ENCODE measurements at places on chromosomes 4 and X. TPM values are rescaled to one million over a fixed set of nuclear protein-coding genes. Genes with fewer than 3 reads are reported as not detected.

DNA sequence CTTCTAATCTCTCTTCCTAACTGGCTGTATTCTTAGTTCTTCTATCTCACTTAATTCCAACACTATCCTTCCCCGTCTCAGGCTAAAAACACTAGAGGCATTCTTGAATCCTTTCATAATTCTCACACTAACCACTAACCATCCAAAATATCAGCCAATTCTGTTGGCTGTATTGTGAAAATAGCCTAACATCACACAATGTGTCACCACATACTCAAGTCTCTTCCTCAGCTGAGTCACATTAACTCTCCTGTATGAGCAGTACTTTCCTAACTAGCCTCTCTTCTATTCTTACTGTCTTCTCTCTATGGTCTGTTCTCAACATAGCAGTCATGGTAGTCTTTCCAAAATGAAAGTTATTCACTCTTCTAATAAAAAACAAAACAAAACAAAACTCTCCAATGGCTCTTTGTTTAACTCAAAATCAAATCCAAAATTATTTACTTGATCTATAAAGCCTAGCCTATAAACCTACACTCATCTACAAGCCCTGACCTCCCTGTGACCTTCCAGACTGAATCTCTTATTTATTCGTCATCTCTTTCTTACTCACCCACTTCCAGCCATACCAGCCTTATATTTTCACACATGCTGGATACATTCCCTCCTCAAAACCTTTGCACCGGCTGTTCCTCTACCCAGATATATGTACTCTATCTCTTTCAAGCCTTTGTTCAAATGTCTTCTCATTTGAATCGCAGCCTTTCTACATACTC is 445.9 kb downstream of the TLL1 start:
- no peak for DNase-seq

GRCh38 chr4:2482693-2483092 is 13.8 kb downstream of the RNF4 start:
- DNase-seq, result no peak

Gene MAPK10
- 0.10 TPM for total RNA-seq

Gene BGN
- 5.9 TPM for total RNA-seq

Gene ADH1C
- total RNA-seq, result not detected

DNA sequence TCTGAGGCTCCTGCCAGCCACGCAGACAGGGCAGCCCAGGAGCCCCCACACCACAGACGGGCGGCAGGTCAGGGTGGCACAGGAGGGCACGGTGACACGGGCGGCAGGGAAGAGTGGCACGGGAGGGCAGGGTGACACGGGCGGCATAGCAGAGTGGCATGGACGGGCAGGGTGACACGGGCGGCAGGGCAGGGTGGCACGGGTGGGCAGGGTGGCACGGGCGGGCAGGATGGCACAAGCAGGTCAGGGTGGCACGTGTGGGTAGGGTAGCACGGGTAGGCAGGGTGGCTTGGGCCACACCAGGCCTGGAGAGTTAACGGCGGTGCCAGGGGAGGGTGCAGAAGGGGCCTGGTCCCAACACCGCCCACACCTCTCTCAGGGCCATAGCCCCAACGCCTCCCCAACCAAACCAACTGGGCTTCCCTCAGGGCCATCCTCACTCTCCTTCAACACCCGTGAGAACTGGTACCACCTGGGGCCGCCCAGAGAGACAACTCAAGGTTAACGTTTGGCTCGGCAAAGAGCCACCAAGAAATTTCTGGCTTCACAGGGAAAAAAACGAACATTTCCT is 3.4 kb downstream of the CTBP1 start:
- no peak for DNase-seq

Gene ABLIM2
- 0.99 TPM for total RNA-seq

DNA sequence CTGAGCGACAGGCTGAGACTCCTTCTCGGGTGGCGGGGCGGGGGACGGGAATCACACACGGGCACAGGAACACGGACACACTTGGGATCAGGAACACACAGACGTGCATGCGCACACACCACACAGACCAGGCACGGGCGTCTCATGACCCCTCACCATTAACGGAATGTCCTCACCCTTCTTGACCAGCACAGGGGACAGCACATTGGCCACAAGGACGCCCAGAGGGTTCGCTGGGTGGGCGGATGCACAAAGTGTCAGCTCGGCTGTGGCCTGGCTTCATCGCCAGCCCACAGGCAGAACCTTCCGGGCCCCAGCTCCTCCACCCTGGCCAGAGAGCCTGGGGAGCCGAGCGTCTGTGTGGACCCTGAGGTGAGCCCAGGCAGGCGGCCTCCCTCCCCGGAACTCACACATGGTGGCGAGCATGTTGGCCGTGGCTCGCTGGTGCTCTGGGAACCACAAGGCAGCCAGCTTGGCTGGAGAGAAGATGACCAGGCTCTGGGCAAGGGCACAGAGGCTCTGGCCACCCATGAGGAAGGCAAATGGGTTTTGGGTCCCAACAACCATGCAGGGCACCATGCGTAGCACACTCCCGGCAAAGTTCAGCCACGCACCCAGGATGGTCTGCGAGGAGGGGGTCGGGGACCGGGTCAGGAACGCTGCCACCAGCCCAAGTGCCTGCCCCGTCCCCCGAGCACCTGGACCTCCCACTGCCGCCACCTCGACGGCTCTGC is 3.1 kb downstream of the SLC49A3 start:
- DNase-seq, result no peak

Measured in glomerular endothelial cell (primary cell).